SJSA1 (cell line): ENCODE measurements at places on chromosomes 7 and 10.

- peak; percentile 40 for DNase-seq
These were observed 102.7 kb upstream of the TNRC18 start for GRCh38 chr7:5526100-5526905.

- no peak for DNase-seq
These were observed 29.3 kb upstream of the NCAPG2 start for GRCh38 chr7:158733775-158734494.

GRCh38 chr7:108294595-108294994 lies 161.6 kb downstream of the NRCAM start:
- peak; percentile 48 for DNase-seq

- DNase-seq: no peak
These were observed 820 bp upstream of the NRG3 start for GRCh38 chr10:81873932-81874816.

DNA sequence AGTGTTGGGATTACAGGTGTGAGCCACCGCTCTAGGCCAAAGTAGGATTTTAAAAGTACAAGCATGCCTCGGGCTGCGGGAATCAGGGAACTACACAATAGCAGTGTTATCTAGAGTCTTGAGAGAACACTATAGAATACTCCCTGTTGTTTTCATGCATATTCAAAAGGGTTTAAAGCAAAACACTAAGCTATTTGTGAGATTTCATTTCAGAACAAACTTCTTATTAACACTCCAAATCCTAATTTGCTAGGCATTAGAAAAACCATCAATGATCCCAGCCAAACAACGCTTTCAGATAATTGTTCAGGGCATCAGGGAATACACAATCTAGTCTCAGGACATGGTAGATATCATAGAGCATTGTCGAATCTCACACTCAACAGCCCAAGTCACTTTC lies 13.9 kb downstream of the DENND11 start:
- no peak for DNase-seq

DNA sequence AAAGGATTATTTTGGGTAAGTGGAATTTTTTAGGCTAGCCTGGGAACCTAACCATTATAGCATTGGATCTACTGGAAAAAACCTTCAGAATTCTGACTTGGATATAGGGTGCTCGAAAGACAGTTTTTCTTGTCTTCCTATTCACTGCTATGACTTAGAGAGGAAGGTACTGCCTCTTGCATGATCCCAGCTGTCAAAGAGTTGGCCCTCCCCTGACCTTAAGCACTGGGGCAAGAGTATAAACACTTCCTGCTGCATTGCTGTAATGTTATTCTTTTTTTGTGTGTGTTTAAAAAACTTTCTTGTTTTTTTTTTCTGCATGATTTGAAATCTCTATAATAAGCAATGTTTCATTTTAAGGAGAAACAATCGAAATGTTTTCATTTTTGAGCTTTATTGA lies 113.0 kb downstream of the LRMDA start:
- DNase-seq: no peak

GRCh38 chr7:27804139-27804538 lies 64.2 kb downstream of the TAX1BP1 start:
- no peak for DNase-seq

- no peak for DNase-seq
These were observed 111.7 kb upstream of the CDK13 start for GRCh38 chr7:39838326-39838725.

- DNase-seq: no peak
These were observed 73.0 kb upstream of the ADRB1 start for GRCh38 chr10:113970641-113971040.

GRCh38 chr10:104350127-104350635 lies 3.5 kb upstream of the CFAP58 start:
- peak; percentile 56 for DNase-seq

DNA sequence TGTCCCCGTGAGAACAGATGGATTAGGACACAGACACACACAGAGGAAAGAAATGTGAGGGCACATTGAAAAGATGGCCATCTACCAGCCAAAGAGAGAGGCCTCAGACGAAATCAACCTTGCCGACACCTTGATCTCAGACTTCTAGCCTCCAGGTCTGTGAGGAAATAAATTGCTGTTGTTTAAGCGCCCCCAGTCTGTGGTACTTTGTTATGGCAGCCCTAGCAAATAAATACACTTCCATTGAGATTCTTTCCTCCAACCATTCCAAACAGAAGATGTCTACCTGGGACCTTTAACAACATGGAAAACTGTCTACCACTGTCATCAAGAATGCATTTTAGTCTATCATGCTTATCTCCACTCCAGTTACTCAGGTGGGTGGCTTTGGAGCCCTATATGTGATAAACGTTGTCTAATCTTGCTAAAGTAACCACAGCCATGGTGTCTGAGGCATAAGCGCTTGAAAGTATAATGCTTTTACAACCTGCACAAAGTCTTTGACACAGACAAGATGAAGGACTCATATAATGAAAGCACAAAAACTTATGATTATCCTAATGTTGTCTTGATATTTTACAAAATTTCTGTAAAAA lies 244.3 kb downstream of the MTERF1 start:
- no peak for DNase-seq

- DNase-seq: no peak
These were observed 752 bp downstream of the DRGX start for GRCh38 chr10:49394933-49395740.

- no peak for DNase-seq
These were observed 444.0 kb upstream of the MGMT start for GRCh38 chr10:129023082-129023481.

DNA sequence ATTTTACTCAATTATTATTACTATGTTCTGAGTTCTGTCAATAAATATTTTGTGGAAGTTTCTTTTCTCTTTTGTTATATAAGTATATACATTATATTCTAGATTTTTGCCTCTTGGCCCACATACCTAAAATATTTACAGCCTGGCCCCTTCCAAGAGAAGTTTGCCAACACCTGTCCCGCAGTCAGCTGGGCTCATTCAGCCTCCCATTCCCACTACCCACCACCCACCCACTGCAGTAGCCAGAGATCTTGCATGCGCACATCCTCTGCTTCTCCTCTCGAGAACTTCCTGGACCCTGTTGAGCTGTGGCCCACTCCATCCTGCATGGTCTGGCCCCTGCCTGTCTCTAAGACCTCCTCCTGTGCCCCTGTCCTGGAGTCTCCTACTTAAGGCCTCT lies 33.6 kb downstream of the WIPF3 start:
- DNase-seq: no peak

DNA sequence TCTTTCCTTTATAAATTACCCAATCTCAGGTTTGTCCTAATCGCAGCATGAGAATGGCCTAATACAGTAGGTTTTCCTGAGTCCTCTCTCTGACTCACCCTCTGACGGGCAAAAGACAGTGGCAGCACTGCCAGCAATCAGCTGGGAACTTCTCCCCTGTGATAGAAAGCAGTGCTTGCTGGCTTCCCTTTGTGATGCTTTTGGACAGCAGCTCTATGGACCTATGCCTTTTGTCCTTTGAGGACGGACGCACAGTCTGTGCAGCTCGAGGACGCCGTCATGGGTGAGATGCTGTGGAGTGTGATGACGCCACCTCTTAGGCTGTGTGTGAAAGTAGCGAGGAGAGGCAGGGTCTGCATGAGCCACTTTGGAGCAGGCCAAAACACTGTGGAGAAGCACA lies 68.8 kb downstream of the KIAA1217 start:
- no peak for DNase-seq

- DNase-seq: no peak
These were observed 1.6 kb downstream of the NCOA4 start for GRCh38 chr10:46028584-46029460.

GRCh38 chr7:50856806-50857205 lies 74.1 kb upstream of the GRB10 start:
- DNase-seq: peak; percentile 23

- no peak for DNase-seq
These were observed 132.4 kb upstream of the PALS2 start for GRCh38 chr7:24440892-24441291.

- no peak for DNase-seq
These were observed 162.3 kb upstream of the CSTF2T start for GRCh38 chr10:51861731-51862130.

DNA sequence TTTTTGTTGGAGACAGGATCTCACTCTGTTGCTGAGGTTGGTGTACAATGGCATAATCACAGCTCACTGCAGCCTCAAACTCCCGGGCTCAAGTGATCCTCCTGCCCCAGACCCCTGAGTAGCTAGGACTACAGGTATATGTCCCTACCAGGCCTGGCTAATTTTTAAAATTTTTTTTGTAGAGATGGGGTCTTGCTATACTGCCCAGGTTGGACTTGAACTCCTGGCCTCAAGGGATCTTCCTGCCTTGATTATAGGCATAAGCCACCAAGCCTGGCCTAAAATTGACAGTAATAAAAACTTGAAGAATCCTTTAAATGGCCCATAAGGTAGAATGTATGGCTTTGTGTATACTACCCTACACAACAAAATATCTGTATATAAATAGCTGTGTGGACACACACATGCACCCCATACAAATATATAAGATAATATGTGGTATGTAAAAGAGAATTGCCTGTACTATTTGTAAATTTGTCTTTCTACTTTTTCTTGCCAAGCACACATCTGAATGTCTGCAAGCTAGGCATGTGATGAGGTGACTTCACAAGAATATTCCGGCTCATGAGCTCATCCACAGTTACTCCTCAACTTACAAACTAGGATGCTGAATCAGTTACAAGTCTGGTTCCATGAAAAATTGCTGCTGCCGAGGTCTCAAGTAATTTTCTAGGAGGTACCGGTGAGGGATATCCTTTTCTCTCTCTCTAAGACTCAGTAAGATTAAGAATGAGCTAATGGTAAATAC lies 26.6 kb downstream of the POLR3A start:
- DNase-seq: no peak

- no peak for DNase-seq
These were observed 15.8 kb downstream of the BTBD16 start for GRCh38 chr10:122286867-122287266.

- DNase-seq: no peak
These were observed 19.6 kb downstream of the PCLO start for GRCh38 chr7:83143107-83143506.

GRCh38 chr7:13508586-13508985 lies 480.9 kb downstream of the ETV1 start:
- no peak for DNase-seq

- DNase-seq: no peak
These were observed 525.6 kb upstream of the ADARB2 start for GRCh38 chr10:2262878-2263277.

DNA sequence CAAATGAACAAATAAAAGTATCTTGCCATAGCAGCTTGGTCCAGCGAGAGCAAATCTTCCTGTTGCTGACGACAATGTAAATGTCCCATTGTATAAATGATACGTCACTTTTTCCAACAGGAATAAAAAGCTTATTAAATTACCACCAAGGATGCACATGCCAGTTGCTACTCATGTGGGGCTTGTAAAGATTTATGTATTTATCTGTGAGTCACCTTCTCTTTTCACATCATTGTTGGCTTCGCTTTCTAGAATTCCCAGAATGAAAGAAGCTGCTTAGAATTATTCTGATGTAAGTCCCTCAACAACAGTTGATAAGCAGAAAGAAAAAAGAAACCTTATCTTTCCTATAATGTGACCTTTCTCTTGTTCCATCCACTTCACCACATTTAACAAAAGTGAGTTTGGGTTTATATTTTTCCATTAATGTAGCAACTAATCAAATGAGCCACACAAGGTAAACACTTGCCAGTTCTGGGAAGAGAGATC lies 22.4 kb downstream of the DNAJC12 start:
- peak; percentile 62 for DNase-seq

- no peak for DNase-seq
These were observed 11.5 kb downstream of the KLF6 start for GRCh38 chr10:3773460-3774017.

DNA sequence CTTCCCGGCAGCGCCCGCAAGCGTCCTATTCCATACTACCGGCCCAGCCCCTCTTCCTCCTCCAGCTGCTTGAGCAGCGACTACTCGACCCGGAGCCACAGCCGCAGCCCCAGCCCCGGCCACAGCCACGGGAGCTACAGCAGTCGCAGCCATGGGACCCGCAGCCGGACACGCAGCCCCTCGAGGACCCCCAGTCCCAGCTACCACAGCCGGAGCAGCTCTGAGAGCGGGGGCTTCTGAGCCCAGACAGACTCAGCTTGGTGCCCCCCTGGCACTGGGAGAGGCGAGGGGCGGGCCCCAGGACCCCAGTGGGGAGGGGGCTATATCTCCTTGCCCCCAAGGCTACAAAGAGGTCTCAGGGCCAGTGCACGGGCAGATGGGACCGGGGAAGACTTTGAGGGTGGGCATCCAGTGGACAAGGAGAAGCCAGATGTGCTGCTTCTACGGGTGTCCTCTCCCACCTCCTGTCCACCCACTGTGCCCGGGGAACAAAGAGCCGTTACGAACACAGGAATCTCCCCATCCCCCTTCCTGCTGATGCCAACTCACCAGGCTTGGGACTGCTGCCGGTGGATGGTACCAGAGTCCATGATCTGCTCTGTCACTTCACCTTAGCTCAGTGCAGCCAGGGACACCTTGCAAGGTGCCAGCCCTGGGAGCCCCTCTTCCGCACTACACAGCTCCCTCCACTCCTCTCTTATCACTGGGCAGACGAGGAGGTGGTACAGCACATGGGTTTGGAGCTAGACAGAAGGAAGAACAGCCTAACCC lies 16.7 kb upstream of the HSPB1 start:
- no peak for DNase-seq

- DNase-seq: peak; percentile 66
These were observed at the start of gene ITGA8 for GRCh38 chr10:15719899-15720634. Gene ITGA8, minus strand, starts transcription at chr10:15719922. Its CDS starts 151 bp downstream, at chr10:15719771.

DNA sequence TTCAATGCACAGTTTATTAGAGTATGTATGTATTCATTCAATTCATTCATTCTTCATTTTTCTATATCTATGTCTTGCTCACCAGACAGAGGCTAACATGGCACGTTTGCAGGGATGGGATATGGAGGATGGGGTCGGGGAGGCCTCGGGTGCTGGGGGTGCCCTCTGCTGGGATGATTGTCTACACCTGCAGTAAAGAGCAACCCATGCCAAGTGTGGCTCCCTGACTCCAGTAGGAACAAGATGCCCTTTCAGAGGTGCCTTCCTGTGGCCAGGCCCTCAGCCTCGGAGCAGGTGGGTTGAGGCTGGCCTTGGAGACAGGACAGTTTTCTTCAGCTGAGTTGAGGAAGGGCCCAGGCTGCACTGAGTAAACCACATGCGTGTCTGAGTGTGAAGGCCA lies 157.2 kb downstream of the SH2D4B start:
- DNase-seq: no peak

GRCh38 chr7:126656165-126656564 lies 596.6 kb downstream of the GRM8 start:
- no peak for DNase-seq
